ENCODE measurements at places on chromosomes 13 and 19.

GRCh38 chr13:102325321-102325720 lies 76.5 kb downstream of the FGF14 start:
- no peaks in the 10 kb centered on the region for H3K36me3 ChIP-seq
- H3K27ac ChIP-seq: no peak overlapping the region
- no peak overlapping the region for H3K4me3 ChIP-seq
- H3K4me1 ChIP-seq: peaks cover 4% of the 10 kb centered on the region

- peak overlapping the region; percentile 7 for H3K27ac ChIP-seq
- H3K36me3 ChIP-seq: peaks cover 15% of the 10 kb centered on the region
- H3K27me3 ChIP-seq: no peaks in the 10 kb centered on the region
These were observed 1.5 kb upstream of the ELOF1 start for GRCh38 chr19:11560404-11561051.

- peaks cover 25% of the 10 kb centered on the region for H3K36me3 ChIP-seq
- peak overlapping the region; percentile 84 for H3K4me3 ChIP-seq
- H3K4me1 ChIP-seq: peaks cover 69% of the 10 kb centered on the region
- no peak for DNase-seq
These were observed 111.2 kb downstream of the KCNRG start for GRCh38 chr13:50126263-50126992.

DNA sequence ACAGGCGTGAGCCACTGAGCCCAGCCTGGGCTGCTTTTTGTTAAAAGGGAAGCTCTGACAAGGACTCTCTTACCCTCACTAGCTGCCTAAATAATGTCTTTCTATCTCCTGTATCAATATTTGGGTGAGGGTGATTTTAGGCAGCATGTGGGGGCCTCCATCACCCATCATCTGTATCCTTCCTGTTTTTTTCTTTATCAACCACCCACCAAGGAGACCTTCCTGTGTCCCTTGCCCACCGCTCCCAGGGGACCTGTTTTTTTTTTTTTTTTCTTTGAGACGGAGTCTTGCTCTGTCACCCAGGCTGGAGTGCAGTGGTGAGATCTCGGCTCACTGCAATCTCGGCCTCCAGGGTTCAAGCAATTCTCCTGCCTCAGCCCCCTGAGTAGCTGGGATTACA lies 5.4 kb upstream of the NDUFB7 start:
- peaks cover 5% of the 10 kb centered on the region for H3K4me1 ChIP-seq
- H3K27me3 ChIP-seq: no peaks in the 10 kb centered on the region
- H3K36me3 ChIP-seq: no peaks in the 10 kb centered on the region
- H3K4me3 ChIP-seq: no peak overlapping the region

DNA sequence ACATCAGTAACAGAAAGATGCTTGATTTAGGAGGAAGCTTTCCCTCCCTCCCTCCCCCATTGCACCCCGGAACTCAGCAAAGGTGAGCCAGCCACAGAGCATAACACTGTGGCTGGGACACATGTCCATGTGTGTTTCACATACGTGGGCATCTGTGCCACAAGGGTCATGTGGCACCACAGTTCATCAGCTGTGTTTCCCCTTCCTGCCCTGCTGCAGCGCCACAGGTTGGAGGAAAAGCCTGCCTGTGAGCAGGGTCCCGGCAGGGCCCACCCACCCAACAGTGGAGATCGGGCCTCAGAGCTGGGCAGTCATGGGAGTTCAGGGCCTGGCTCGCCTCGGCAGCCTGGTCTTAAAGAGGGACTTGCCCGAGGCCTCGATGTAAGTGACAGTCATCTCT lies 2.8 kb downstream of the ACP5 start:
- H3K36me3 ChIP-seq: no peaks in the 10 kb centered on the region
- peak overlapping the region; percentile 46 for H3K27ac ChIP-seq
- no peaks in the 10 kb centered on the region for H3K27me3 ChIP-seq
- H3K4me1 ChIP-seq: peaks cover 25% of the 10 kb centered on the region
- peak; percentile 53 for DNase-seq

DNA sequence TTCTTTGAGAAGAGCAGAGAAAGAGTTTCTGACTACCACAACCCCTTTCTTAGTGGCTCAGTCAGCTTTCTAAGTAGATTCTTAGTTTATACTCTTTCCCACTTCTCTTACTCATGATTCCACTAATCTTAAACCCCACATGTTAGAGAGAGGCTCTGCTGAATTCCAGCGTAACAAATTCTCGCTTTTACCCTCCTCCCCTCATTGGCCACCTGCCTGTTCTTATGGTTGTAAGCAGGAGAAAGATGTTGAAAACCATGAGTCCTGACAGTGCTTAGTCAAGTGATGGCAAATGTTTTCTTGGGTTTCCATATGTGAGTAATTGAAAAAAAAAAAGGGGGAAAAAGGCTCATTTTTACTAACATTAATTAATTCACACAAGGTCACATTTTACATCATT lies 125.9 kb downstream of the ZDHHC20 start:
- no peak overlapping the region for H3K4me3 ChIP-seq
- H3K27ac ChIP-seq: no peak overlapping the region
- H3K36me3 ChIP-seq: peaks cover 3% of the 10 kb centered on the region
- DNase-seq: no peak

- no peak overlapping the region for H3K27ac ChIP-seq
- H3K36me3 ChIP-seq: no peaks in the 10 kb centered on the region
- H3K4me3 ChIP-seq: no peak overlapping the region
- no peaks in the 10 kb centered on the region for H3K27me3 ChIP-seq
- no peak for DNase-seq
These were observed 18.2 kb downstream of the FCGBP start for GRCh38 chr19:39916236-39916635.

Data from activated CD8-positive, alpha-beta T cell treated with anti-CD3 and anti-CD28 coated beads, Interleukin-2, amount 10 ng/mL, durations not matched to agents 7 days and 5 days (primary cell).